ENCODE measurements at places on chromosomes 4 and X.

- no peak for DNase-seq
Measured at GRCh38 chr4:176654565-176655216, 138.0 kb downstream of the VEGFC start.

DNA sequence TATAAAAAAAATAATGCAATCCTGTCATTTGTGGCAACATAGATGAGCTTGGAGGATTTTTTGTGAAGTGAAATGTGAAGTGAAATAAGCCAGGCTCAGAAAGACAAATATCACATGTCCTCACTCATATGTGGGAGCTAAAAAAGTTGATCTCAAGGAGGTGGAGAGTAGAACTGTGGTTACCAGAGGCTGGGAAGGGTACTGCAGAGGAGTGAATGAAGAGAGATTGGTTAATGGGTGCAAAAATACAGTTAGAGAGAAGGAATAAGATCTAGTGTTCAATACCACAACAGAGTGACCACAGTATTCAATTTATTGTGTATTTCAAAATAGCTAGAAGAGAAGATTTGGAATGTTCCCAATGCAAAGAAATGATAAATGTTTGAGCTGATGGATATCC is 13.4 kb upstream of the ZCCHC18 start:
- DNase-seq: no peak

DNA sequence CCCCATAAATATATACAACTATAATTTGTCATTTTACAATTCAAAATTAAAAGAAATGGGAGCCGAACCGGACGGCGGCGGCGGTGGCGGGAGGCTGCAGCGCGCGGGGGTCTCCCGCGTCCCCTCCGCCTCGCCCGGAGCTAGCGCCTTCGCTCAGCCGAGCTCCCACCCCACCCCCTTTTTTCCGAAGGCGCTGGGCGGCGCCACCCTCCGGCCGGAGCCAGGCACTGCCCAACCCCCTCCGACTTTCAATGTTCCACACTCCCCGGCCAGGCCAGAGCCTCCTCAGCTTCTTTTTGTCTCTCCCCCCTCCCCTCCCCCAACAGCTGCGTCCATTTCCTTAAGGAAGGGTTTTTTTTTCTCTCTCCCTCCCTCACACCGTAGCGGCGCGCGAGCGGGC is 214.1 kb upstream of the GEMIN8 start:
- DNase-seq: no peak

DNA sequence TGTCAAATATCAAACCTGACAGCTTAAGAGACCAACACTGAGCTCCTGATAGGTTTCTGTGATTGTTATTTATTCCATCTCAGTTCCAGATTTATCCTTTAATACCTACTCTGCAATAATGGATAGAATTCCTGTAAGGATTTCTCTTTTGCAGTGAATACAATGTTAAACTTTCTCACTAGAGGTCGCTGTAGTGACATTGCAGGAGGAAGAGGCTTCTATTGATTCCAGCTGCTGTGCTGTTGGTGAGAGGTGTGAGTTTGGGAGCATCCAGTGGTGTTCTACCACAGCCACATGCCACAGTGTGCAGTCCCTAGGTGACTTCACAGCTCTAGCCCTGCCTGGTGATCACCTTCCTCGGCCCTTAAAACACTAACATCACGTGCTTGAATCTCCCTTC is 34.6 kb upstream of the DCAF8L2 start:
- no peak for DNase-seq

DNA sequence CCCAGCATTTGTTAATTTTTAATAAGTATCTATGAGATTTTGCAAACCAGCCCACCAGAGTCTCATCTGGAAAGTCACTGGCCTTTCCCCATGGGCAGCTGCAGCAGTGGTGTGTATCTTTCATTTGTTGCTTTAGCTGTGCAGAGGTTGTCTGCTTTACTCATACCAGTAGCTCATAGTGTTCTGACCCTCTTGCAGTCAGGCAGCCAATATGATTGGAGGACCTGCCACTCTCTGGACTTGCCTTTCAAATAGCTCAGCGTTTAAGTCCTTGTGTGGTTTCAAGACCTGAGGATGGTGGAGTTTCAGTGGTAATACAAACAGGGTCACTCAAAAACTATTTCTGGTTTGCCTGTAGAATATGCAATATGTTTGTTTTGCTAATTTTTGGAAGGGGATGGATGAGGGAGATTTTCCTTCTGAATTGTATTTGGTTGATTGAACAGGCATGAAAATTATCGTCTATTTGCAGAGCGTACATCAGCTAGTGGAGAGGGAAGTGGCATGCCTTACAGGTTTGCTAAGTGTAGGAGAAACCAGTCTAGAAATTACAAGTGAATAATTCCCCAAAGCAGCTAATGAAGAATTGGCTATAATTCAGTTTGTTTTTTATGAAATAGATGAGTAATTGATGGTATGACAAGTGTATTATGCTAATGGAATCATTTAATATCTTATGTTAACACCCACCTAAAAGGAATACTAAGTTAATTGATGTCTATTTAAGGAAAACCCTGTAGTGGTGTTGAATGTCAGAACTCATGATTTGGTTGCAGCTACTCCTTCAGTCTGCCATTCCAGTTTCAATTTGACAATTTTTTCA is 8.9 kb downstream of the POLA1 start:
- DNase-seq: no peak

DNA sequence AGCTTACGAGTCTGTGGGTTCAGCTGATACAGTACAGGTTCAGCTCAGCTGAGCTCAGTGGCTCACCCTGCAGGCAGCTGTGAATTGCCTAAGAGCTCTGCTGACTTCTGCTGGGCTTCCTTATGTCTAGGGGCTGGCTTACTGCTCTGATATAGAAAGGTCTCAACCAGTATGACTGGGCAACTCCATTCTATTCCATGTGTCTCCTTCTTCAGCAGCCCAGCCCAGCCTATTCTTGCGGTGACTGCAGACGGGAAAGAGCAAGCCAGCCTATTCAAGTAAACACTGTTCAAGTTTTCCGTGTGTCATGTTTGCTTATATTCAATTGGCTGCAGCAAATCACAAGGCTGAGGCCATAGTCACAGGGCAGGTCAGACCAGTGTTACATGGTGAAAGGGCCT is 615.4 kb upstream of the ZFP42 start:
- DNase-seq: no peak

DNA sequence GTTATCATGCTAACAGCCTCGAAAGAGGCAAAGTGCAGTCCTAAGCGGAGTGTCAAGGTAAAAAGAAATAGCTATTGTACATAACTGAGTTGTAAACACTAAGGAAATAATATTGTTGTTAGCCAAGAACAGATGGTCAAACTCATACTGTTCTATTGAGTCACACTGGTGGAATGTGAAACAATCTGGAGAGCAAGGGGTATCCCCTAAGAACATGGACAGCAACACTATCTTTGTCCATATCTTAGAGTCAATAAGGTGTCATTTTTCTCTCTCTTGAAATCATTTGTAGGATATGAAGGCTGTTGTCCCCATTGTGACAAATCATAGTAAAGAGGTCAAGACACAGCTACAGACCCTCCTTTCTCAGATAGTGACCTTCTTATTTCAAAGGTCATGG is 4.5 kb upstream of the PDGFC start:
- no peak for DNase-seq

- DNase-seq: no peak
Measured at GRCh38 chr4:98110929-98111328, 32.3 kb downstream of the STPG2 start.

- no peak for DNase-seq
Measured at GRCh38 chrX:16223385-16223784, 56.1 kb downstream of the MAGEB17 start.

DNA sequence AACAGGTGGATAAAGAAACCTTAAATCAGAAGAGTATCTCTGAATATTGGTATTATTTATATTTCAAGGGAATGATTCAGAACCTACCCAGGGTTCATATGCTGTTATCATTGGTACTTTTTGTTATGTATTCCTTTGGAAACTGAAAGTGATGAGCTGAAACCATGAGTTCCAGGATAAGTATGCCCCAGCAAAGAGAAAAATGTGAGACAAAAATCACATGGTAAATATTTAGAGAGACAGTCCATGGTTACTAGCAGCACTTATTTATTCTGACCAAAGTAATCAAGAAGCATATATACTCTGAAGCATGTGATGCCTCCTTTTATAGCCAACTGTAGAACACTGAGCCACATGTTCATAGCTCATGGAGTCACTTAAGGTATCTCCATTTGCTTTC is 277.7 kb downstream of the ARAP2 start:
- DNase-seq: no peak

GRCh38 chr4:126895988-126896570 is 736.7 kb upstream of the INTU start:
- no peak for DNase-seq

DNA sequence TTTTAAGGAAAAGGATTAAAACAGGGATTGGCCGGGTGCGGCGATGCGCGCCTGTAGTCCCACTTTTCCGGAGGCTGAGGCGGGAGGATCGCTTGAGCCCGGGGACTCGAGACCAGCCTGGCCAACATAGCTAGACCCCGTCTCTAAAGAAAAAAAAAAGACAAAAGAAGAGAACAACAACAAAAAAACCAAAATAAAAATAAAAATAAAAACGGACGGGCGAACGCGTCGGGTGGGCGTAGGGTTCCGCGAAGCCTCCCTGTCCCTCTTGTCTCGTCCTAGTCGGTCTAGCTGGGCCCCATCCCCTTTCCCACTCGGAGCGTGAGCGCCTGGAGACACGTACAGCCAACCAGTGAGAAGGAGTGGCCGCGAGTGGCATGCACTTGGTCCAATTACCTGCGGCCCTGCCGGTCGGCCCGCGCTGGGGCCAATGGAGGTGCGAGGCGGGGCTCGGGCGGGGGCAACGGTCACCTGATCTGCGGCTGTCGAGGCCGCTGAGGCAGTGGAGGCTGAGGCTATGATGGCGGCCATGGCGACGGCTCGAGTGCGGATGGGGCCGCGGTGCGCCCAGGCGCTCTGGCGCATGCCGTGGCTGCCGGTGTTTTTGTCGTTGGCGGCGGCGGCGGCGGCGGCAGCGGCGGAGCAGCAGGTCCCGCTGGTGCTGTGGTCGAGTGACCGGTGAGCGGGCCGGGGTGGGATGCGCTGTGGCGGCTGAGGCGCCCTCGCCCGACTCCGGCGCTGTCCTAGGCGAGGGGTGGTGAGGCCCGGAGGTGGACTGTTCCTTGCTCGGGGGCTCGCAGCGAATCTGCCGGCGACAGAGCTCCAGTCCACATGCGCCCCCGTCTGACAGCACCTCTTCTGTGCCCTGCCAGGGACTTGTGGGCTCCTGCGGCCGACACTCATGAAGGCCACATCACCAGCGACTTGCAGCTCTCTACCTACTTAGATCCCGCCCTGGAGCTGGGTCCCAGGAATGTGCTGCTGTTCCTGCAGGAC is at the start of gene ATP6AP1:
Gene ATP6AP1 (plus strand): TSS at position 502 of the 996 bp plus-strand sequence. CDS start 16 bp downstream, at position 518.
- DNase-seq: peak; percentile 89

DNA sequence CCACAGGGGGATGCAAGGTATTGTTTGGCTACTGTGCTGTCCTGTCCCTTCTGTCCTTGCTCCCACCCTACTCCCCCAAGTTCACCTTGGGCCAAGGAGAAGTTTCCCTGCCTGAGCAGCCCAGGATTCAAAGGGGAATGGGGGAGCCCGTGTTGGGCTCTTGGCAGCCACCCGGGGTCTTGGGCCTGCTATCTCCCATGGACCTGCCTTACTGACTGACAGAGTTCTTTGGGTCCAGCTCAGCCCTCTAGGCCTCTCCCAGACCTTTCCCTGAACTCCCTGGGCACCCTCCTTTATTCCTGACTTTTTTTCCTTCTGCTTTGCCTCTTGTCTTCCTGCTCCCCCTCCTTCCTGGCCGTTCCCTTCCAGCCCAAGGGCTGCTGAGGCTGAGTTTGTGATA is 67.4 kb downstream of the STARD8 start:
- DNase-seq: no peak

DNA sequence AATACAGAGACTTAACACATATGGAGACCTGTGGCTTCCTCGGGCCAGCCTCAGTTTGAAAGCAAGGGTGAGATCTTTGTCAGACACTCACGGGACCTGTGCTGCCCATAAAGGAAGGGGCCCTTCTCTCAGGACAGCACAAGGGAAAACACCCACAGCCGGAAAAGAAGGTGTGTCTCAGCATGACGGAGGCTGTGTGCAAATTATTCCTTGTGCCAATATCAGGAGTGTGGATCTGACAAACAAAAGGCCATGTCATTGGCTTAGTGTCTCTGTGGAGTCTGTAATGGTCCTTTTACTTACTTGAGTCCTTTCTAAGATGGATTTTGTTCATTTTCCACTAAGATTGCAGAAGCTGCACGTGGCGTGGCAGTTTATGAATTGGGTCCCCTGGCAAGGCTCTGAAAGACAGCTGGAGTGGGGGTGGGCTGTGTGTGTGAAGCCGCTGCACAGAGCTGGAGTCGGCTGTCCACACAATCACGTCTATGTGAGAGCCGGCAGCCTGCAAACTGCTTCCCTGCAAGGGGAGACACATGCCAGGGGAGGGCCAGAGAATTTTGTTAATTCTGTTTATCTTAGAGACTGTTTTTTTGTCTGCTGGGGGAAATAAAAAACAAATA is 1.9 kb downstream of the ENPP6 start:
- no peak for DNase-seq

DNA sequence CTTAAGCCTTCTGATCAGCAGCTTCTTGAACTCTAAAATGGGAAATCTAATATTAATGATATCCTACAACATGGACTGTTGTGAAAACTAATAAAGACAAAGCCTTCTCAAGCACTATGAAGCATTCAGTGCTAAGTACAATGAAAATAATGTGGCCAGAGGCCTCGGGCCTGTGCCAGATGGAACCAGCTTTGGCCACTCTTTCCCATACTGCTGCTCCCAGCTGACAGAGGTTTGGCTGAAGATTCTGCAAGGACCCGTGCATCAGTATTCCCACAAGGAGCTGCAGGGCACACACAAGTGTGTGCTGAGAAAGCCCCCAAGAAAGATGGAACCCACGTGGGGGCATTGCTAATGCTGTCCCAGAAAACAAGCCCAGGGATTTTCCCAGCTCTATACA is 60.5 kb upstream of the RPL34 start:
- DNase-seq: no peak

DNA sequence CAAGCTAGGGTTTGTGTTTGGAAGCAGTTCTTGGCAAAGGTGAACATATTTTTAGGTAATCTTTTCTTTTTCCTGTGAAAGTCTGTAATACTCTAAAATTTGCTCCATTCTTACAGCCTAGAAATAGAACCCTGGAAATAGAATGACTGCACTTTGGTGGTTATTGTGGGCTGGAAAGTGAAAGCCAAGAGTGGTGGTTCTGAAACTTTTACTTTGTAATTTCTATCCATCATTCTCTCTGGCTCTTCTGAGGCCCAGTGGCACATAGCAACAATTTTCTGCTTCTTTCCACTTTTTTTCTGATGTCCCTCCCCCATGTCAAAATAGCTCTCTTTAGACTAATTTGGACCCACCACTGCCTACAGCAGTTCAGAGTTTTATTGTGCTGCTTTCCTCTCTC is 300.4 kb upstream of the RPS6KA3 start:
- no peak for DNase-seq
